ENCODE measurements at places on chromosomes 2 and 18.

DNA sequence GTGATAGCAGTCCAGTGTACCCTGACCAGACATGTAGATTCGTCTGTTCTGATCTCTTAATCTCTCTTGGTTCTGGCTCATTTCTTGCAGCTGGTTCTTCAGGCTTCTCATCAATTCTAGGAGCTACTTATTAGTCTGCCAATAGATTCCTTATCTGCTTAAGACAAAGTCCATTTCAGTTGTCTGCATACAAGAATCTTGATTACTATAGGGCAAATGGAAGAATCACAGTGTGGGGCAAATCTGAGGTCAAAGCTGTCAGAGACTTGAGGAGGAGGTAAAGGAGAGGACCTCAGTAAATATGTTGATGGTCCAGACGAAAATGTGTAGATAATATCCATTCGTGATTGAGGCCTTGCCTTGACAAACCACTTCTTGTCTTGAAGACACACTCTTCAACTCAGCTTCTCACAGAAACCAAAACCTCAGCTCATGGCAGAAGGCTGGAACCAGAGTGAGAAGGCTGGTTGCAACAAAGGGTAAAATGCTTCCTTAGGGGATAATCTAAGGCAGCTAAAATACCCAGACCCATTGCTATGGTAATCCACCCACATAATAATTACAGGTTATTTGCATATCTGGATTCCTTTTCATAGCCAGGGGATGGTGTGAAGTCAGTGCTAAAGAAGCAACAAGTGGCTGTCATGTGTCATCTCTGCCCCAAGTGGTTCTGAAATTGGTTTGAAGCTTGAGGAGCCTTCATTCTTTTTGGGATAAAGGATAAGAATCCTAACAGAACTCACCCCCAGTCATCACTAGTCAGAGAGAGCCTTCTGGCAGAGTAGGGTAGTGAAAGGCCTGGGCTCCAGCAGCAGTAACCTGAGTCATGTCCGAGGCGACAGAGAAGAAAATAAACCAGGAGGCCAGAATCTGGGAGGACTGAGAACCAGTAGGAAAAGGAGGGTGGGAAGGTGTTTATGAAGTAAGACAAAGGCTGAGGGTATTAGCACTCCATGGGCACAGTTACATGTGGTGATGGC lies 29.2 kb upstream of the PELI1 start:
- no peak for DNase-seq

DNA sequence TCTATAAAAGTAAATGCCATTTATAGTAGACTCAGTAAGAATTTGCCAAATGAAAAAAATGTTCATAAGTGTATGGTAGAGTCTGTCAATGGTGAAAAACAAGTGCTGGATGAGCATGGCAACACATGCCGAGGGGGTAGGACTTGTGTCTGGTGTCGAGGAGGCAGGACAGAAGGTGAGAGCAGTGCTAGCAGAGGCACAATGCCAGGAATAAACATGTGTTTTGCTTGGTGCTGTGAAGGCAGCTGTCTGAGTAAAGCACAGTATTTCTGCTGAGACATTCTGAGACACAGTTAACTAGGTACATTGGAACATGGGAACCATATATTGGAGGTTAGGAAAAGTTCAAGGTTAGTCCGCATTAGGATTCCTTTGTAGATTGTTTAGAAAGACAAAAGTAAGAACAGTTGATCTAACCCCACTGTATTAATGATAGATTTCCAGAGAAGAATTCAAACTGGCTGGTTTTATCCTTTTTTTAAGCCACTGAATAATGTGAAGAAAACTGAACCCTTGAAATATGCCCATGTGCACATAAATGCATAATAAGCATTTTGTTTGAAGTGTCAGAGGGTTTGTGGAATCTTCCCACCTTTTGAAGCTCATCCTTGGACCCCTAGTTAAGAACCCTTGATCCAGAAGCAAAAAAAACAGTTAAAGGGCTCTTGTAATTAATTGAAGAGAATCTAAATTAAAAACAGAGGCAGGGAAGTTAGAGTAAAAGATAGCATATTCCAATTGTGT lies 7.1 kb downstream of the RBM45 start:
- no peak for DNase-seq

GRCh38 chr2:182522405-182522896 lies 95.6 kb upstream of the PDE1A start:
- no peak for DNase-seq

- DNase-seq: no peak
These were observed 1.4 kb downstream of the DNMT3A start for GRCh38 chr2:25340181-25340921.

DNA sequence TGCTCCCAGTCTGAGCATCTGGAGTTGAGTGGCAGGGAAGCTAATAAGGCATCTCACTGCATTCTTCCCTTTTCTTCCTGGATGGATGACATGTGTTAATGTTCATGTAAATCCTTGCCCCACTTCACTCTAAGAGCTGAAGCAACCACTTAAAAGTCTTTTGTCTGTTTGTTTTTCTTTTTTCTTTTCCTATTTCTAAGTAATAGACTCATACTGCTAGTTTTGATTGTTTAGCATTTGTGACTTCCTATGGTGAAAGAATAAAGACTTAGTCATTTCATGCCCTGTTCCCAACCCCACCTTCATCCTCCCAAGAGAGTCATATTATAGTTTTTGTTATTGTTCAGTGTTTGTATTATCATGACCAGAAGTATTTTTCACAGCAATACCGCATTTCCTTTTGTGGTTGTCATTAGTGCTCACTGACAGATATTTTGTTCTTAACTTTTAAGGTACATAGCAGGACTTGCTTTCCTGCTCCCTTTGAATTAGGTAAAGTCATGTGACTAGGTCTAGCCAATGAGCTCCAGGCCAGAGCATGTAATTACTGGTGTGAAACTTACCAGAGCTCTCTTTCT lies 18.1 kb upstream of the SPP2 start:
- no peak for DNase-seq

GRCh38 chr2:237614151-237614720 lies 13.2 kb upstream of the LRRFIP1 start:
- no peak for DNase-seq

DNA sequence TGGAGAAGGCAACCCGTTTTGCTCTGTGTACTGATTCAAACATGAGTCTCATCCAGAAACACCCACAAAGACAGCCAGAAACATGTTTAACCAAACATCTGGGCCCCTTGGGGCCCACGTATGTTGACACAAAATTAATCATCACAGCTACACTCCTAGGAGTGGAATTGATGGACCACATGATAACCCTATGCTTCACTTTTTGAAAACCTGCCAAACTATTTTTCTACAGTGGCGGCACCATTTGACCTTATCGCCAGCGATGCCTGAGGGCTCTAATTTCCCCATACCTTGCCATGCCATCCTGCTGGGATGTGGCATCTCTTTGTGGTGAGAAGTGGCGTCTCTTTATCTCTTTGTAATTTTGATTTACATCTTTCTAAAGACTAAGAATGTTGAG lies 38.5 kb downstream of the PSMG2 start:
- DNase-seq: no peak

DNA sequence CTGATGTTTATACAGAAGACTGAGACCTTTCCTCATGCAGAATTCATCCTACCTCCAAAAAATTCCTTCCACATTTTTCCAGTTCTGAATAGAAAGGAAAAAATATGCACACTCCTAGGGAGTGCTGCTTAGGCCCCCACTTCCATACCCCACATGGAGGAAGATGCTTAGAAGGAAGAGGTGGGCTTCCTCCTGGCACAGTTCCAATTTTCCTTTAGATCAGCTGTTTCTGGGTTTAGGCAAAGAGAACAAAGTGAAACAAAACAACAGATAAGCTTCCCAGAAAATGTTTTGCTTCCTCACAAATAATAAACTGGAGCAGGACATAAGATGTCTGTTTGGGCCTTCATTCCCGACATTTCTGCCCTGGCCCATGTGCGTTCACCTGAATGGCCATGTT lies 172.6 kb downstream of the PRPF40A start:
- no peak for DNase-seq
